ENCODE measurements at places on chromosomes 1 and 21. TPM values are rescaled to one million over a fixed set of nuclear protein-coding genes. Genes with fewer than 3 reads are reported as not detected.

The HSD3B1 gene
- not detected for total RNA-seq

The LCE1A gene
- total RNA-seq = not detected

The FCRL1 gene
- not detected for total RNA-seq

The ZFYVE9 gene
- total RNA-seq = 40.0 TPM

The CTH gene
- total RNA-seq = 17.3 TPM

The DIO1 gene
- total RNA-seq = 1.1 TPM

The ALX3 gene
- total RNA-seq = 2.8 TPM

The IL12RB2 gene
- not detected for total RNA-seq

The SERPINC1 gene
- not detected for total RNA-seq

DNA sequence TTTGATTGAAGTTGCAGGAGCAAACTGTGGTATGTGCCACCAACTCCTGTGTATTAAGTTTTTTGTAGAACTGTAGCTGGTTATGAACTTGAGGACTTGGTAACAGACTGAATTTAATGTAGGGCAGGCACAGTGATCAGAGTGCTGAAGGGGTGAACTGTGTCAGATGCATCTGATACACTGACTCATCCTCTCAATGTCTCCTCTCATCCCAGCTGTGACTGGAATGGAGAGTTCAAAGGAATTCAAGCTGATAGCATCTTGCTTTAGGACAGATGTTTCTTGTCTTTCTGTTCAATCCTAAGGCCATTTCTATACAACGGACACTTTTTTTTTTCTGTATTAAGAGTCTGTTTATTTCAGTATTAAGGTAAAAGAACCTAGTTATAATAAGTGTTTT, 25.0 kb upstream of the GBP1 start:
- DNase-seq = no peak
- no peak overlapping the region for H3K27ac ChIP-seq
- H3K27me3 ChIP-seq = no peaks in the 10 kb centered on the region

DNA sequence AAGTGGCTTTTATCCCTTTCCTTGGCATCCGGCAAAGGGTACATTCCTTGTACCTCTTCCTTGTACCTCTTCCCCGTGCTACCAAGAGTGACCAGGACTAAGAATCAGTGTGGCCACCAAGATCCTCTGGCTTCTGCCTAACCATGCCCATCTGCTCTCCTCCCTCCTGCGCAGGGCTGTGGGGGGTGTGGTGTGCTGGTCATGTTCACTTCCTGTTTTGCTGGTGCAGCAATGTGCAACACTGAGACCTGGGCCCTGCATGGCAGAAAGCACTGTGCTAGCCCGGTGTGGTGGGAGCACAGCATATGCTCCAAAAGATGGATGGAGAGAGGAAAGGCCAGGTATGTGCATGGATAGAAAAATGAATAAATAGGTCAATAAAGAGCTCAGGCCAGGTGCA, 33.3 kb upstream of the TENT5C start:
- no peaks in the 10 kb centered on the region for H3K36me3 ChIP-seq
- H3K4me3 ChIP-seq = no peak overlapping the region
- H3K27me3 ChIP-seq = no peaks in the 10 kb centered on the region
- H3K4me1 ChIP-seq = peaks cover 31% of the 10 kb centered on the region
- DNase-seq = no peak

DNA sequence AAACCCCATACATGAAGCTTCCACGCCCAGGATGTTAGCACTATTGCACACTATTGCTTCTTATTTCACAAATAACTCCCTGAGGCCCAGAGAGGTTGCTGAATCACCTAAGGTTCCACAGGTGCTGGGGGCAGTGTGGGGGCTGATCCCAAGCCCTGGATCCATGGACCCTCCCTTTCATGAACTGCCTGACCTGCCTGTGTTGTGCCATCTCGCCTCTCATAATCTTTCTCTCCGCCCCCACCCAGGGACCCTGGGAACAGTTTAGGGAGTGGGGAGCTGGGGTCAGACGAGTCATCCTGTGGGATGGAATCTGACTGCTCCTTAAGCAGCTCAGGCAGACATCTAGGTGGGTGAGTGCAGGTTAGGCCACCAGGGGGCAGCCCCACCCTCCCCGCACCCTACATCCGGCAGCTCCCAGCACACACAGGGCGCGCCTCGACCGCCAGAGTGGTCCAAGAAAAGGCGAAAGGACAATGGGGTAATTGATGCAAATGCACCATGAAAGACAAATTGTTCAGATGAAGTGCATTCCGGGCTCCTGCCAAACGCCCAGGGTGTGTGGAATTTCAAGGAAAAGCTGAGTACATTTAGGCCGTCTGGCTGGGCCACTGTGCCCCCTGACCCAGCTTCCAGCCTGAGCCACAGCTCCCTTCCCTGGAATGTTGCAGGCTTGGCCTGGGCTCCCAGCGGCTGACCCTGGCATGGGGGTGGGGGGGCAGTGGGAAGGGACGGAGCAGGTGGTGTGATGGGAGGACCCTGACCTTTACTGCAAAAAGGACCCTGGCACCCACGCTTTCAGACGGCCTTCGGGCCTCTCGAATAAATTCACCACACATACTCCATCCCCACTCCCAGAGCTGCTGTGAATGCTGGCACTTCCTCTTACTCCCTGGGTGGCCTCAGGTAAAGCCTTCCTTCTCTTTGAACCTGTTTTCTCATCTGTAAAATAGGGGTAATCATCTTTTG, 20.8 kb downstream of the PHLDA3 start:
- H3K36me3 ChIP-seq = no peaks in the 10 kb centered on the region
- H3K4me1 ChIP-seq = peaks cover 4% of the 10 kb centered on the region
- peak; percentile 60 for DNase-seq
- H3K27ac ChIP-seq = no peak overlapping the region
- H3K27me3 ChIP-seq = peaks cover 23% of the 10 kb centered on the region
- H3K4me3 ChIP-seq = no peak overlapping the region

DNA sequence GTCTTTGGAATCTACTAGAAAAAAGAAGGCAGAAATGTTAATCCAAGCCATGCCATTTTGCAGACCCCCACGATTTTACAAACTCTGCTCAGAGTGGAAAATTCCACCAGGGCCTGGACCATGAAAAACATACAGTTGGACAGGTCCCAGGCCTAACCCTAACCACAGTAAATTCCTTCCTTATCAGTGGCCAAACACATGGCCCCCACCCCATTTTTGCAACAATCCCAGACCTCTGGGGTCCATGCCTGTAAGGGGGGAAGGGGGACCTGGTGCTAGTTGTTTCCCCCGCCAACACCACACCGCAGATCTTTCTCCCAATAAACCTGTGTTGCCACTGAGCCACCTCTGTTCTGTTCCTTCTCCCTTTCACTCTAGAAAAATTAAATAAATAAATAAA, 1352.7 kb downstream of the AMY1C start:
- H3K4me1 ChIP-seq = no peaks in the 10 kb centered on the region
- no peaks in the 10 kb centered on the region for H3K27me3 ChIP-seq
- H3K36me3 ChIP-seq = no peaks in the 10 kb centered on the region
- H3K4me3 ChIP-seq = no peak overlapping the region

- peaks cover 7% of the 10 kb centered on the region for H3K4me1 ChIP-seq
- H3K27ac ChIP-seq = no peak overlapping the region
- no peak overlapping the region for H3K4me3 ChIP-seq
- H3K36me3 ChIP-seq = no peaks in the 10 kb centered on the region
- DNase-seq = no peak
Measured at GRCh38 chr1:29703596-29704370, 467.5 kb downstream of the PTPRU start.

DNA sequence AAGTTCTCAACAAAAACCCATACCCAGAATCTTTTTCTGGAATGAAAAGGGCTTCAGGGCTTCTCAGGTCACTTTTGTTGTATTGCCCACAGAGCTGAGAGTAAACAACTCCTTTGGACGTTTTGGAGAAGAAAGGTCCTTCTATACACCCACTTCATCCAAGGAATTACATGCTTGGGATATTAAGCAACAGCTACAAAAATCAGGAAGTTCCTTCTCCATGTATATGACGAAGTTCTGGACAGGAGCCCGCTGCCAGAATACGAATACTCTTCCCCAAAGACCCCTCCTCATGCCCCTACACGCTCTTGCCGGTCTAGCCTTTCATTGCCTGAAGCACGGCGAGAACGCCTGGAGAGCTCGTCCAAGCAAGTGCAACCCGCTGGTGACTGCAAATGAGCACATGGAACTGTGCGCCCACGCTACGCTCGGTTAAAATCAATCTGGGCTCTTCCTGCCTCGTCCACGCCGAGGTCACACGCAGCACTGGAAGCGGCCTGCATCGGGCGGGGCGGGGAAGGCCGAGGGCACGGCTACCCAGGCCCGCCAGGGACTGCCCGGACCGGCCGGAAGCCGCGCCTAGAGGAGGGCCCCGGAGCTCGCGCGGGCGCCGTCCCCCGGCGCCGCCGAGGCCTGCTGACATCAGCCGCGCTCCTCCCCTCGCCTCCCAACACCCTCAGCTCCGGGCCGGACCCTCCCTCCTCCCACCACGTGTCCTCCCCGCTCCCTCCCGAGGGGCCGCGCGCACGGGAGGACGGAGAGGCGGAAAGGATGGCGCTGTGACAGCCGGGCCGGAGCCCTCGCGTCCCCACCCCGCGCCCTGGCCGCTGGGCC, at the start of gene POGK:
Gene POGK, plus strand, starts transcription at position 710 of the 834 bp plus-strand sequence. CDS start 1,482 bp downstream, outside the sequence.
- DNase-seq = peak; percentile 76
- peaks cover 8% of the 10 kb centered on the region for H3K27me3 ChIP-seq
- H3K4me1 ChIP-seq = peaks cover 37% of the 10 kb centered on the region
- H3K27ac ChIP-seq = peak within 1 kb of the TSS; percentile 98
- H3K36me3 ChIP-seq = peaks cover 13% of the 10 kb centered on the region

DNA sequence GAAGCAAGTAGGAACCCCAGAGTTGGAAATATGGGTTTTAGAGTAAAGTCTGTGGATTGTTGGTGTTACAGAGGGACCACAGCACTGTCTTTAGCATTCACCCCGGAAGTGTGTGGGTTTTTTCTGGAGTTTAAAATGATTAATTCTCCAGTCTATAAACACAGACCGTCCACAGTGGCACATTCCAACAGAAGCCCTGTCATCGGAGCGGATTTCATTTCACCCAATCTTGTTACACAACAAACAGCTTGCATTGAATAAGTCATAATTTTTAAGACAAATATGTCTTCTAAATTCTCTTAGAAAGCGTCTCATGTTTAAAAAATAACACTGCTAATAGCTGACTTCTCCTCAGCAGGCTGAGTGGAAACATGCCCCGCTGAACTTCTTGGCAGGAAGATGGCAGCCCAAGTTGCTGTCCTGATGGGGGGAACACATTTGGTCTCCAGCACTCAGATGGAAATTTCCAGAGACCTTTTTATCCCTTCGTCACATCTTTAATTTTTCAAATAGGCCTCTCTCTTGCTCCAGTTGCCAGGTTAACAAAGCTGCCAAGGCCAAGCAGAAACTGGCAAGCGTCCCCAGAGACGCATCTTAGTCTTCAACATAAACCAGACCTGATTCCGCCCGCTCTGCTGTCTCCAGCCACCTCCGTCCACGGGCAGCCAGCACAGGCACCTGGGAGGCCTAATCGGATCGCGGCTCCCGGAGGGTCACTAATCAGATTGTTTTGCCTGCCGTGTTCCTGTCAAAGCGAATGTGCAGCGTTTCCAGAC, 28.8 kb upstream of the SLC19A1 start:
- no peaks in the 10 kb centered on the region for H3K36me3 ChIP-seq
- peaks cover 31% of the 10 kb centered on the region for H3K27me3 ChIP-seq
- DNase-seq = no peak
- peaks cover 3% of the 10 kb centered on the region for H3K4me1 ChIP-seq

DNA sequence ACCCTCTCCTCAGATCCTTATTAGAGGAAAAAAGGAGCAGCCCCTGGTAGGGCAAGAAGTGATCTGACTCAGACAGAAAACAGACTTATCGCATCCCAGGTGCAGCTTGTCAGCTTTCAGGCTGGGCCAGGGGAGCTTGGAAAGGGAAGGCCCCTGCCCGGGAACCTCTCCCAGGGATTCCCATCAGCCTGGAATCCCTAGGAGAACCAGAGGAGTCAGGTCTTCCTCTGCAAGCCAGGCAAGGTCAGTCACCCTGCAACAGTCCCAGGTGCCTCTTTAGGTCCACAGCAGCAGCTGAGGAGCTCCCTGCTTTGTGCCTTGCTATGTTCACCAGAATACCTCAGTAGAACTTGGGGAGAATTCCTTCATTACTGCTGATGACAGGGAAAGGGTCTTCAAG, 2.9 kb upstream of the PRAMEF12 start:
- H3K36me3 ChIP-seq = no peaks in the 10 kb centered on the region
- no peak overlapping the region for H3K4me3 ChIP-seq
- peaks cover 42% of the 10 kb centered on the region for H3K27me3 ChIP-seq

GRCh38 chr1:55010194-55010886, 11.6 kb downstream of the BSND start:
- no peak for DNase-seq
- no peaks in the 10 kb centered on the region for H3K36me3 ChIP-seq
- no peaks in the 10 kb centered on the region for H3K4me1 ChIP-seq
- peaks cover 25% of the 10 kb centered on the region for H3K27me3 ChIP-seq

- no peaks in the 10 kb centered on the region for H3K4me1 ChIP-seq
- H3K27me3 ChIP-seq = no peaks in the 10 kb centered on the region
- no peak overlapping the region for H3K4me3 ChIP-seq
- DNase-seq = no peak
- no peaks in the 10 kb centered on the region for H3K36me3 ChIP-seq
Measured at GRCh38 chr1:178684542-178685000, 40.5 kb upstream of the RALGPS2 start.

DNA sequence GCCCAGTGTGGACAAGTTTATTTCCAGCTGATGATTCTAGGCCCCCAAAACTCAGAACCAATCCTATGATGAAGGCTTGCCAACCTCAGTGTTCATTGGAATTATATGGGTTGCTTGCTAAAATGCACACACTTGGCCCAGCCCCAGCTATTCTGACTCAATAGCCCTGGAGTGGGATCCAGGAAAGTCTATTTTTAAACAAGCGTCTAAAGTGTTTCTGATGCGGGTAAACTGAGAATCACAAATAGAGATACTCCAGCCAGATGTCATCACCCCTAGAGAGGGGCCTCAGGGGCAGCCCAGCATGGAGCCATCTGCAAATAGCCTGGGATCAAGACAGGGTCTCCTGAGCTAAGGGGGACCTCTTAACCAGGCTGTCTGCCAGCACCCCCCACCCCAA, 46.0 kb downstream of the PKP1 start:
- no peak for DNase-seq
- no peaks in the 10 kb centered on the region for H3K4me1 ChIP-seq
- H3K36me3 ChIP-seq = no peaks in the 10 kb centered on the region

DNA sequence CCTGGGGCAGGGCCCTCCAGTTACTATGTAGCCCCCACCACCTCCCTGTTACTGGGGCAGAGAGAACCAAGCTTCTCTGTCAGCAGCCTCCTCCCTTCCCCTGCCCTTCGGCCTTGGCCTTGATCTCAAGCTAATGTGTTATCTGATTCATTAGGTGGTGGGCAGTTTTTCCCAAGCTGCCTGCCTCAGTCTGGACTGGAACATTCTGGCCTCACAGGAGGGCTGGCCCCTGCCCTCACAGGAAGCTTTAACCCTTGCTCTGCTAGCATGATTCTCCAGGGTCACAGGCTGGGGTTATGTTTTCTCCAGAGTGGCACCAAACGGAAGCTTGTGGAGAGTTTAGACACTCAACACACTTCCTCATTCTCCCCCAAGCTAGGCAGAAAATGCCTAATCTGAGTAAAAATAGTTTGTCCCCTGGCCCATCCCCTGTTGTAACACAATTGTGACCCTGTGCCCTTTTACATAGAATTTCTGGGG, 37.2 kb upstream of the SLC6A9 start:
- H3K27me3 ChIP-seq = peaks cover 22% of the 10 kb centered on the region
- DNase-seq = no peak
- peaks cover 12% of the 10 kb centered on the region for H3K4me1 ChIP-seq
- no peaks in the 10 kb centered on the region for H3K36me3 ChIP-seq
- H3K27ac ChIP-seq = no peak overlapping the region
- no peak overlapping the region for H3K4me3 ChIP-seq

Data from progenitor cell of endocrine pancreas (in vitro differentiated cells).